ENCODE measurements at places on chromosomes 5 and 9.

- DNase-seq = no peak
Observed at GRCh38 chr5:68817632-68818031, 276.2 kb upstream of the SLC30A5 start.

- DNase-seq = peak; percentile 23
Observed at GRCh38 chr9:99249619-99250018, 27.5 kb downstream of the SEC61B start.

DNA sequence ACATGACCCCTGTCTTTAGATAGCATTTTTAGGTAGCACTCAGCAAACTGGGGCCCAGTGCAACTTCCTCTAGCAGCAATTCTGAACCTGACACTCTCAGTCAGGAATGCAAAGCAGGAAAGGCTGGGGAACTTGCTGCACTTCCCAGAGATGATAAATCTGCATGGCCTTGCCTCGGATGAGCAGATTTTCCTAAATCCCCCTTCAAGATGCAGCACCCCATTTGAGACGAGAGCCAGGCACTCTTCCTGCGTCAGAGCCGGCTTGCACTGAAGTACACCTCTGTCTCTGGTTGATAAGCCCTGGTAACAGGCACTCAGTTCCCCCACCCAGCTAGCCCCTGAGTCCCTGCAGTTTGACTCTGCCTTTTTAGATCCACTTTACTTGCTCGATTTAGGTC, 296.7 kb upstream of the PANK3 start:
- DNase-seq = no peak

GRCh38 chr5:129345213-129345924, 114.7 kb upstream of the ADAMTS19 start:
- no peak for DNase-seq

GRCh38 chr9:112894699-112895098, 4.0 kb upstream of the SLC46A2 start:
- no peak for DNase-seq

All from stimulated activated CD4-positive, alpha-beta T cell treated with anti-CD3 and anti-CD28 coated beads, Interleukin-15, amount 100 ng/mL, for 48 hours (primary cell).